Immature natural killer cell (primary cell): ENCODE measurements at places on chromosomes 4 and X.

- no peak overlapping the region for H3K4me3 ChIP-seq
- no peaks in the 10 kb centered on the region for H3K4me1 ChIP-seq
- peaks cover 4% of the 10 kb centered on the region for H3K27me3 ChIP-seq
- H3K27ac ChIP-seq: no peak overlapping the region
- H3K36me3 ChIP-seq: no peaks in the 10 kb centered on the region
Observed at GRCh38 chrX:118324588-118324987, 21.3 kb upstream of the WDR44 start.

DNA sequence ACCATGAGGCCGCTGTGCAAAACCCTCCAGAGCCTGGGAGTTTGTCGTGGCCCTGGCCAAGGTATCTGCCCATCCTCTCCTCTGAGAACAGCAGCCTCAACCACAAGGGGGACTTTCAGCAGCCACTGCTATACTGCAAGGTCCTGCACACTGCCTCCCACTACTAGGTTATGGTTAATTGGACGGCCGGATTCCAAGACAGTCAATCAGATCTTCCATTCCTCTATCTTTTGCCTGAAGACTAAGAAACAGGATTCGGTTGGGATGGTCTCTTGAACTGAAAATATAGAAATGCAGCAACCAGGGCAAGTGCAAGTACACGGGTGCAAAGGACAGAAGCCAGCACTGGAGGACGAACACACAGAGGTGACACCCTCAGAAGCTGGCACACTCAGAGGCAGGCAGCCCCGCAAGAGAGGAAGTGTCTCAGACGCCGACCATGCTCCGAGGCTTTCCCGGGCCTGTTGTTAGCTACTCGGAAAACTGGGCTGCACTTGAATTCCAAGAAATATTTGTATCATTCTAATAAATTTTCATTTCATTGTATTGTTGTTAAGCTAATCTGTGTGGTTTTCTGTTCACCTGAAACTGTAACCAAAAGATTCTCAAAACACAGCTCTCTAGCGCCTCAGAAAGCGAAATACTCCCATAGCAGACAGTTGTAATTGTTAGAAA, 63.3 kb downstream of the AFAP1 start:
- peaks cover 11% of the 10 kb centered on the region for H3K4me1 ChIP-seq
- no peak overlapping the region for H3K27ac ChIP-seq
- H3K27me3 ChIP-seq: peaks cover 6% of the 10 kb centered on the region

GRCh38 chrX:119071381-119071780, 1.4 kb upstream of the CT47C1 start:
- no peak overlapping the region for H3K27ac ChIP-seq
- no peak overlapping the region for H3K4me3 ChIP-seq
- DNase-seq: no peak
- H3K27me3 ChIP-seq: peaks cover 2% of the 10 kb centered on the region
- no peaks in the 10 kb centered on the region for H3K4me1 ChIP-seq

DNA sequence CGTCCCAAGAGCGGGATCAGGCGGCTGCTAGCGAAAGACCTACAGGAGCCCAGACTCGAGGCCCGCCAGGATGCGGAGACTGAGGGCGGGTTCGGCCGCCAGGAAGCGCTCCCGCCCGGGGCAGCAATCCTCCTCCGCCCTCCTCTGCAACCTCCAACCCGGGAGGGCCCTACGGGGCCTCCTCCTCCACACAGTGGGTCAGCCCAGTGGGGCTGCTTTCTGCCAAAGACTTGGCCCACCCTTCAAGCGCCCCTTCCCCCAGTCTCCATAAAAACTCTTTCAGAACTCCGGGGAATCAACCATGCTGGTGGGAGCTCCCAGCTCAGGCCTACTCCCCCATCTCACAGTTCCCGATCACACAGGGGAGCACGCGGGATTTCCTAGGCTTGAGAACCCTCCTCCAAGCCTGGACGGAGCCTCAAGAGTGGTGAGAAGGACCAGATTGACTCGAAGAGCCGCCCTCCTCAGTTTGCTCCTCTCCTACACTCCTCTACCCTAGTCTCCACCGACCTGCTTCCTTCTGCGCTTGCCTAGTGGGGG, 77.5 kb downstream of the RLIM start:
- H3K27me3 ChIP-seq: peaks cover 3% of the 10 kb centered on the region
- DNase-seq: no peak
- H3K27ac ChIP-seq: peak overlapping the region; percentile 71
- H3K4me3 ChIP-seq: peak overlapping the region; percentile 87
- H3K4me1 ChIP-seq: peaks cover 24% of the 10 kb centered on the region
- no peaks in the 10 kb centered on the region for H3K36me3 ChIP-seq

- no peak for DNase-seq
- H3K4me3 ChIP-seq: no peak overlapping the region
- H3K36me3 ChIP-seq: peaks cover 13% of the 10 kb centered on the region
- no peak overlapping the region for H3K27ac ChIP-seq
- no peaks in the 10 kb centered on the region for H3K27me3 ChIP-seq
Observed at GRCh38 chr4:98377559-98377958, 116.4 kb downstream of the RAP1GDS1 start.

- H3K27me3 ChIP-seq: peaks cover 8% of the 10 kb centered on the region
- no peak for DNase-seq
- H3K4me1 ChIP-seq: no peaks in the 10 kb centered on the region
- H3K36me3 ChIP-seq: no peaks in the 10 kb centered on the region
- H3K27ac ChIP-seq: no peak overlapping the region
- H3K4me3 ChIP-seq: no peak overlapping the region
Observed at GRCh38 chrX:105017641-105018040, 202.9 kb downstream of the TEX13A start.

DNA sequence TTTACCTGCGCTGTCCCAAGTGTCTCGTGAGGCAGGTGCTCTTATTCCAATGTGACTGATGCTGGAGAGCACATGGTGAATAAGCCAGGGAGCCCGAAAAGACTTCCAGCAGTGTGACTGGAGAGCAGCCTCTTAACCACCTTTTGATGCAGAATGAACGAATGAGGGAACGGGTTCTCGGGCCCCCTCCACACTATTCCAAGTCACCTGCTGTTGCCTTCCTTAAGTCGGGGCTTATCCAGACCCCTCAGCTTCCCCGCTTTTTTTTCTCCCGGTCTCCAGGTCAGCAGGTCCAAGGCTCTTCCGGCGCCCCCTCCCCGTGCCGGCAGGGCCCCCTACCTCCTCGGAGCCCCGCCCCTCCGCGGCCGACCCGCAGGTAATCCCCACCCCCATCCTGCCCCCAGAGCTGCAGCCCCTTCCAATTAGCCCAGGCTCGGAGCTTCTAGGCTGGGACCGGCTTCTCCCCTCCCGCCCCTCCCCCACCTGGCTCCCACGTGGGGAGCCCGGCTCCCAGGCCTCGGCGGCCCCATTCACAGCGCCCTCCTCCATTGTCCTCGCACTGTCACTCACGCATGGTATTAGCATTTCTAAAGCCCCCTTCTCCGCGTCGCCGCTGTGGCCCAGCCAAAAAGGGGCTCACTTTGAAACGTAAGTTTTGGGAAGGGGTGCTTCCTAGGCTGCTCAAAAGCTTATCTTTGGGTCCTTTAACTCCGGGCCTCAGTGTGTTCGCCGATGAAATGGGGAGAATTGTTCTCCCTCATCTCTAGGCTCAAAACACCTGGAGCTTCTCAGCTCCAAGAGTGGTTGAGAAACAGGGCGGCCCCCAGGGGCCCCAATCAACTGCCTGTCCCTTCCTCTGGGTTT, 56.2 kb upstream of the PJA1 start:
- no peak for DNase-seq
- H3K27me3 ChIP-seq: no peaks in the 10 kb centered on the region
- no peaks in the 10 kb centered on the region for H3K4me1 ChIP-seq
- no peaks in the 10 kb centered on the region for H3K36me3 ChIP-seq
- H3K27ac ChIP-seq: no peak overlapping the region
